Neural crest cell (in vitro differentiated cells): ENCODE measurements at places on chromosomes 2 and 18.

DNA sequence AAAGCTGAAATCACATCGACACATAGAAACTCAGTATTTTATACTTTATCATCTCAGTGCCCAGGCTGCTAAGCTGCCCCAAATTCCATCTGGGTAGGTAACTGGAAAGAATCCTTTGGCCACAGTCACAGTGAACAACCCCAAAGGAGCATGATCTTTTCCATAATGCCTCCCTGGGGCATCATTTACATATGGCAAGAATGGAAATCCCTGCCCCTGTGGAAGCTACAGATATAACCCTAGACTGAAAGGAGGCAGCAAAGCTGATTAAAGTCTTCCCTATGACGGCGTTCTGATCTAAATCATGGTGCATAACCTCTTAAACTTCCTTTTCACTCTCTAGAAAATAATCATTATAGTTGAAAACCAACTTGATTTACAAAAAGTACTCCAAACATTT is 41.5 kb downstream of the MAP3K19 start:
- no peak for DNase-seq

DNA sequence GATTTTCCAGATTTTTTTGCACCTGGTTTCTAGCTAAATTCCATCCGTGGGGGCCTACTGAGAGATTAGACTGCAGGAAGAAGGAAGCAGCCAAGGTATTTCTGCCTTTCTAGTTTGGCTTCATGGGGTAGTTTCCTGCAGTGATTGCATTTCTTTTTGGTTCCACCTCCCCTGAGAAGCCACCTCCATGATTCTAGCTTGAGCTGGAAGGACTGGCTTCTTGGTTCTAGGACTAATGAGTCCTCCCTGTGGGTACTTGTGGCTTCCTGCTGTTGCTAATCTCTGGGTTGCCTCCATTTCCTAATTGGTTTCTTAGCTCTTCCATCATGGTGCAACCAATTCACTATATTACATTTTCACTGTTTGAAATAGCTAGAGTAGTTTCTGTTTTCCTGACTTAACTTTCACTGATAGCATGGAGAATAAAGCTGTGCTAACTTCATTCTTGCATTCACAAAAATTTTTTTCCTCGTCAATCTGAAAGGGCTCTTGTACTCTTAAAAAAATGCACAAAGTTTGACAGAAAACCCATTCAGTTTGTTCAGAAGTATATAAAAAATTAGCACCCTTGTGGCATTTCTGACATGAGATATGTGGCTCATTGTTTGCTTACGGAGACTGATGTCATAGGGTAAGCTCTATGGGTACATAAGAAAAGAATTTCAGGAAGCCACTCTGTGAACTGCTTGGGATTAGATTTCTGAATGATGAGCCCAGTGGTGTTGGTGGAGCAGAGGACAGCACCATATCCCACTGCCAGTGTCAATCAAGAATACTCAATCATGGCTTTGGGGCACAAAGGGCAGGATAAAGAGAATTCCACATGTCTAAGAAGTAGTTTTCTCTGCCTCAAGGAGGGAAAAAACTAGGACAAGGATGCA is 242.8 kb upstream of the RBMS1 start:
- no peak for DNase-seq

DNA sequence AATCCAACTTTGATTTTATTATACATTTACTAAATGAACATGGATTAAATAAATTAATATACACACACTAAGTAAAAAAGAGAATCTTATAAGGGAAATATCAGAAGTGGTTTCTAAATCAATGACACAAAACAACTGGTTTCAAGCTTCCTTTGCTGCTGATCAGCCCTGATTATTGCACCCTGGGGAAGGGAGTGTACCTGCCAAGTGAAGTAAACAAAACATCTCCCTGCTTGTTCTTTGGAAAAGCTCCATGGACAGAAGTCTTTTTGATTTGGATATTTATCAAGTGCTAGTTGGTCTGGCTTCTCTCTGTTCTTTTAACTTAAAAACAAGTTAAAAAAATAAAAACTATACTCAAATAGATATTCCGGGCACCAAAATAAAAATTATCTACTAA is 190.1 kb downstream of the PDE11A start:
- no peak for DNase-seq

GRCh38 chr2:149213764-149214493 is 116.5 kb upstream of the LYPD6 start:
- DNase-seq = no peak

- no peak for DNase-seq
Observed at GRCh38 chr2:143946436-143947391, 573.2 kb downstream of the ZEB2 start.
